ENCODE measurements at places on chromosomes 6 and 20.

DNA sequence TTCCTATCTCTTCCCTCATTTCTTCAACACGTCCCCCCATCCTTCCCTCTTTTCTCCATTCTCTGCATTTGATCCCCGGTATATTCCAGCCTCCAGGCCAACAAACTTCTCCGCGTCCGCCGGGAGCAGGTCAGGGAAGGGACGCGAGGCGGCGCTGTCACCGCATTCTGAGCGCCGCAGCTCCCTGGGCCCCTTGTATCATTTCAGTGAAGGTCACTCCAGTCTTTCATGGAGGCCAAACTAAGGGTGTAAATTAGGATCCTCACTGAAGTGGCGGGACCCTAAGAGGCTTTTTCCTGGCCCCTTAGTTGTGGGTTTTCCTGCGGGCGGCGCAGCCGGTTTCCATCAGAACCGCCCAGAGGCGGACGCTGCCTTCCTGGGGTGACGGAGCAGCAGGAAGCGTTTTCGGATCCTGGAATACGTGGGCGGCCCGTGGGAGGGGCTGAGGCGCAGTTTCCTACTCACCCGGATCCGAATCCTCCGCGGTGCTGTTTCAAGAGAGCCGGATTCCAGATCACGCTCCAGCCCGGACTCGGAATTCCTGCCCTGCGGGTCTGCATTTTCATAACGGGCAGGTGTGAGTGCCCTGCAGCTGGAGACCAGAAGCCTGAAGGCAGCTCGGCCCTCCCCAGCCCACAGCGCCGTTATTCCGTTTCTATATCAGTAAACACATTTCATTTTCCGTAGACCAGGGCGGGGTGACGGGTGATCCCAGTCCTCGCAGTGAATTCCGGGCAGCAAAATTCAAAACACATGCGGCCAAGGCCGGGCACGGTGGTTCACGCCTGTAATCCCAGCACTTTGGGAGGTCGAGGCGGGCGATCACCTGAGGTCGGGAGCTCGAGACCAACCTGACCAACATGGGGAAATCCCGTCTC, 3.6 kb upstream of the MICA start:
- peak; percentile 60 for DNase-seq

GRCh38 chr6:47967843-47968242, 143.2 kb downstream of the PTCHD4 start:
- DNase-seq: no peak

DNA sequence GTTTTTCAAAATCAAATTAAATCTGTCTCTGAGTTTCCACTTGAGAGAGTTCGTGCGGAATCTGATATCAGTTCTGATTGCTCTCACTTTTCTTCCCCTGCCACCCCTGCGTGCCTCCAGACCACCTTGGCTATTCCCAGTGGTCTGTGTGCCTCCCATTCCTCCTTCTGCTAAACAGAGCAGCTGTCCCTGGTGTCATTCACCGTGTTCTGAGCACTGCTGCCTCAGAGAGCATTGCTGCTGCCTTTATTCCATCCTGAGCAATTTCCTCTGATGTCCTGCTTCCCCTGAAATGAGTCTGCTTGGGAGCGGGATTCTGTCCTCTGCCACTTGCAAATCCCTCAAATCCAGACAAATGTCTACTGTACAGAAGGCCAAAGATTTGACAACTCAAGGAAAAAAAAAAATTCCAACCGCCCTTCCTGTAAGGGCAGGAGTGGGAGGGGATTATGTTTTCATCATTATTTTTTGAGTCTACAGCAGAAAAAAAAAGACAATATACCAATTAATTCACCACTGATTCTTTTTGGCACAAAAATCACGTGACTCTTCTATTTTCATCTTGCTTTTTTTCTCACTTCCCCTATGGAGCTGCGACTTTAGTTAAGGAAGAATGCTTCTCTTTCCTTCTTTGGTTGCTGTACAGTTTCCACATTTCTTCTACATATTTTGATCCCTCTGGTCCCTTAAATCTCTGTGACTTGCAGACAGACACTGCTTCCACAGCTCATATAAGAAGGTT, 833.0 kb downstream of the EPHA7 start:
- DNase-seq: no peak

GRCh38 chr6:16585805-16586204, 175.5 kb downstream of the ATXN1 start:
- peak; percentile 30 for DNase-seq

GRCh38 chr6:26019967-26020328, 57.3 kb downstream of the TRIM38 start:
- no peak for DNase-seq

DNA sequence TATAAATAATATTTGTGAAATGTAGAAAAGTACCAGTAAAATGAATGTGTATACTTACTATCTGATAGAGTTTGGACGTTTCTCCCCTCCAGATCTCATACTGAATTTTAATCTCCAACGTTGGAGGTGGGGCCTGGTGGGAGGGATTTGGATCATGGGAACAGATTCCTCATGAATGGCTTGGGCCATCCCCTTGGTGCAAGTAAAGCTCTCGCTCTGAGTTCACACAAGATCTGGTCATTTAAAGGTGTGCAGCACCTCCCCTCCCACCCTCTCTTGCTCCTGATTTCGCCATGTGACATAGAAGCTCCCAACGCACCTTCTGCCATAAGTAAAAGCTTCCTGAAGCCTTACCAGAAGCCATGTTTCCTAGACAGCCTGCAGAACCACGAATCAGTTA, 219.0 kb downstream of the HACE1 start:
- DNase-seq: no peak

- DNase-seq: no peak
These were observed 47.1 kb downstream of the HNF4A start for GRCh38 chr20:44402391-44403193.

- DNase-seq: no peak
These were observed 105.0 kb upstream of the EEF1E1 start for GRCh38 chr6:8207191-8207868.

DNA sequence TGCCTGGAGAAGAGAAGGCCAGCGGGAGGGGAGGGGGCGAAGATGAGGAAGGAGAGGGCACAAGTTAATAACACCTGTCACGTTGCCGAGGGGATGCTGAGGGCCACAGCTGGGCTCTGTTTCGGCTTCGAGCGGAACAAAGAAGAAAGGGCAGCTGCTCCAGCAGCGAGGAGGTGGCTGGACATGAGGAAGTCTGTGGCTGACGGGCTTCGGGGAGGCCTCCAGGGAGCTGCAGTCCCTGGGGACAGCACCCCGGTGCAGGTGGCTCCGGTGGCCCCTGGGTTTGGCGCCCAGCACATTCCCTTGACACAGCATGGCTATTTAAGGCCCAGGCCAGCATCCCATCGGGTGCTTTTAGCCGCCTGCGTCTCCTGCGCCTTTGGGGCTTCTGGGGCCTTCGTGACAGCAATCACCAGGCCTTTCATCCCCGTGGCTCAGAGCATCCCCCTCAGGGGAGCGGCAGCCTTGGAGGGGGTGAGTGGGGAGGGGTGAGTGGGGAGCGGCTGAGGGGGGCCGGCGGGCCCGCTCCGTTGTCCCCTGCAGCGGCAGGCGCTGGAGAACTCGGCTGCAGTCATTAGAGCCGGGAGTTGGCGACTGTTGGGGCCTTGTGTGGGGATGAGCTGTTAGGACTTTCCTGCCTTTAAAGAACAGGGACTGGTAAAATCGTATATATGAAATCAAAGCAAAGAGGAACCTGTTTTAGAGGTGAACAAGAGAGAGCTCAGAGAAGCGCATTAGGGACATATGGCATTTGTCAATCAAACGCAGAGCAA, 99.0 kb downstream of the TMEM242 start:
- DNase-seq: peak; percentile 36

- DNase-seq: no peak
These were observed 13.0 kb downstream of the MOXD1 start for GRCh38 chr6:132388291-132388690.

- DNase-seq: no peak
These were observed 383.7 kb upstream of the IRAK1BP1 start for GRCh38 chr6:78483553-78484197.

DNA sequence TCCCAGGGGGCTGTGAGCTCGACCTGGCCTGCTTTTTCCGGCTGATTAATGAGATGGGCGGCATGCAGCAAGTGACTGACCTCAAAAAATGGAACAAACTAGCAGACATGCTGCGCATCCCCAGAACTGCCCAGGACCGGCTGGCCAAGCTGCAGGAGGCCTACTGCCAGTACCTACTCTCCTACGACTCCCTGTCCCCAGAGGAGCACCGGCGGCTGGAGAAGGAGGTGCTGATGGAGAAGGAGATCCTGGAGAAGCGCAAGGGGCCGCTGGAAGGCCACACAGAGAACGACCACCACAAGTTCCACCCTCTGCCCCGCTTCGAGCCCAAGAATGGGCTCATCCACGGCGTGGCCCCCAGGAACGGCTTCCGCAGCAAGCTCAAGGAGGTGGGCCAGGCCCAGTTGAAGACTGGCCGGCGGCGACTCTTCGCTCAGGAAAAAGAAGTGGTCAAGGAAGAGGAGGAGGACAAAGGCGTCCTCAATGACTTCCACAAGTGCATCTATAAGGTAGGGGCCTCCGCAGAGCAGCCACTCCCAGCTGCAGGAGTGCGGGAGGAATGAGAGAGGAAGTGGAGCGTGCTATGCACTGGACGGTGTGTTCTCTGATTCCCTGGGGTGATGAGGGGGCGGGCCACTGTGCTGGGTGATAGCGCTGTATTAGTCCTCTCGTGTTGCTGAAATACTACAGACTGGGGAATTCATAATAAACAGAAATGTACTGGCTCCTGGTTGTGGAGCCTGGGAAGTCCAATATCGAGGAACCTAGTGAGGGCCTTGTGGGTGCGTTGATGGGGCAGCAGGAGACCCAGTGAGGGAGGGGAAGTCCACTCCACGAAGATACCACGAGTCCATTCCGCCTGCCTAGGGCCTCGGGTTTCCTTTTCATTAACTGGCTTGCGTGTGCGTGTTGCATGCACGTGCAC, 161.7 kb downstream of the DTNBP1 start:
- DNase-seq: no peak

- DNase-seq: no peak
These were observed 10.7 kb upstream of the TNFAIP3 start for GRCh38 chr6:137856138-137856898.

- peak; percentile 83 for DNase-seq
These were observed 36.2 kb downstream of the FYN start for GRCh38 chr6:111837007-111837406.

GRCh38 chr6:130841128-130841728, 14.0 kb downstream of the SMLR1 start:
- no peak for DNase-seq
